Inflammatory macrophage (primary cell): ENCODE measurements at places on chromosomes 3 and 15.
A peak's percentile ranks its signal among the peaks of the same experiment; 100 is the strongest.

DNA sequence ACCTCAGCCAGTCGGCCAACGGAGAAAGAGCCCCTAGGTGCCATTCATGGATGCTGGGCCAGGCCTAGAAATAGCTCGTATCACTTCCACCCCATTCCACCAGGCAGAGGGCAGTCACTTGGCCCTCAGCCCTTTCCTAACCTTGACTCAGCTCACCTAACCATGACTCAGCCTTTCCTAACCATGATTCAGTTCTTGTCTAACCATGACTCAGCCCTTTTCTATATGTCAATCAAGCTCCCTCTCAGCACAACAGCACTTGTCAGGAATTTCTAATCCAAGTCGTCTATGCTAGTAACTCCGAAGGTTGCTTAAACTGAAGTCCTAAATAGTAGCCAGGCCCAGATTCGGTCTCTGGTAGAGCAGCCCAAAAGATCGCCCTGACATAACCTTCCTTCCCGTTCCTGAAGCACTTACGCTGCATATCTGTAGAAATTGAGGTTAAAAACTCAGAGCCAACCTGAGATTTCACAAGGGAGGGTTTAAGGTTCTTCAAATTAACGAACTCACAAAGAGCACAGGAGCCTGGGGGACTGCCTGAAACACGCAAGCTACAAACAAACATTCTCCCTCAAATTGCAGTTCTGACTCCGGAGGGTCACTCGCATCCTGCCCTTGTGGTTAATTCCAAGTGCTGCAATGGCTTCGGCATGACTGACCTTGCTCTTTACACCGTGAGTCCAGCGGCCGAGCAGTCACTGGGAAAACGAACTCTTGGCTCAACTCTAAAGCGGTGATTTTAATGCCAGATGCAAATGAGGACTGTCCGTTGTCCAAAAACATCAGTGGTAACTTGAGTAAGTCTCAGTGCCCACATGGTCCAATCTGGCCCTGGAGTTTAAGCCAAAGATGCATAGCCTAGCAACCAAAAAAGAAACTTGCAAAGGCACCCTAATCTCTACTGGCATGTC, 99.9 kb downstream of the ADAMTS17 start:
- no peak for DNase-seq

- no peak for DNase-seq
Observed at GRCh38 chr3:114566767-114567166, 272.9 kb downstream of the TIGIT start.

DNA sequence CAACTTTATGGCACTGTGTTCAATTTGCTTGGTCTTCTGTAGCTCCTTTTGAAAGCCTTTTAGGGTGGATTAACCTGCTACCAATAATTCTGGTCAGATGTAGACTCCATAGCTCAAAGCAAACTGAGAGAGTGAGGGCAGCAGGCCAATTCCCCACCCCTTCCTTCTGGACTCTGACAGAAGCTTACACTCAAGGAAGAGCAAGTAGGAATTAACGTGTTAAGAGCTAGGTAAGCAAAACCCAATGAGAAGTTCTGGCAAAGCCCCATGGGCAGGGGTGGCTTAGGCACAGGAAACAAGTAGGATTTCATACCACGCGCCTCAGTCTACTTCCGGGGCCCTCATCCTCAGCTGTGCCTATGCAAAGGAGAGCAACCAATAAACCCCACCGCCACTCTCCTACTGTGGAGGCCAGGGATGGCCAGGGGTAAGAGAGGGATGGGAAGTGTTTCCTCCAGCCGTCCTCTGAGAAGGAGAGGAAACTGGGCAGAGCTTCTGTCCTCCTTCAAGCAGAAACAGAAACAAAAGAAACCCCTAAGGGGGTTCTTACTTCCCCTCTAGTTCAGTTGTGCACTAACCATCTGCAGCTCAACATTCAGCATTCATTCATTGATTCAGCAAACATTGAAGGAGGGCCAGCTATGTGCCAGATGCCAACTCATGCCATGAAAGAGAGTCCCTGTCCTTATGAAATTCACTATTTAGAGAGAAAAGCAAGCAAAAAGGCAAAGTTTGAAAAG, 12.6 kb downstream of the CCR5 start:
- no peak for DNase-seq

DNA sequence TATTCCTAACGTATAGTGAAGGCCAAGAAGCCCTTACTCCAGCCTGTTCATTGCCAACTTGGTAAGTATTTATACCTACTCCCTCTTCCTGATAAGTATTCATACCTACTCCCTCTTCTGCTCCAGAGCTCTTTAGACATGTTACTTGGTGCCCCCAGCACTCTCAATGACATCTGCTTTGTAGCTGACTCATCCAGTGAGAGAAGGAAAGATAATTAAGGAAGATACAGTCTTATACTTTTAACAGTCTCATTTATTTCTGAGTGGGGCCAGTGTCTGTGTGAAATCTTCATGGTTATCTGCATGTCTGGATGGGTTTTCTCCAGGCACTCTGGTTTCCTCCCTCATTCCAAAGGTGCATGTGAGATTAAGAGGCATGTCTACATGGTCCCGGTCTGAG, 698.7 kb downstream of the FHIT start:
- no peak for DNase-seq

DNA sequence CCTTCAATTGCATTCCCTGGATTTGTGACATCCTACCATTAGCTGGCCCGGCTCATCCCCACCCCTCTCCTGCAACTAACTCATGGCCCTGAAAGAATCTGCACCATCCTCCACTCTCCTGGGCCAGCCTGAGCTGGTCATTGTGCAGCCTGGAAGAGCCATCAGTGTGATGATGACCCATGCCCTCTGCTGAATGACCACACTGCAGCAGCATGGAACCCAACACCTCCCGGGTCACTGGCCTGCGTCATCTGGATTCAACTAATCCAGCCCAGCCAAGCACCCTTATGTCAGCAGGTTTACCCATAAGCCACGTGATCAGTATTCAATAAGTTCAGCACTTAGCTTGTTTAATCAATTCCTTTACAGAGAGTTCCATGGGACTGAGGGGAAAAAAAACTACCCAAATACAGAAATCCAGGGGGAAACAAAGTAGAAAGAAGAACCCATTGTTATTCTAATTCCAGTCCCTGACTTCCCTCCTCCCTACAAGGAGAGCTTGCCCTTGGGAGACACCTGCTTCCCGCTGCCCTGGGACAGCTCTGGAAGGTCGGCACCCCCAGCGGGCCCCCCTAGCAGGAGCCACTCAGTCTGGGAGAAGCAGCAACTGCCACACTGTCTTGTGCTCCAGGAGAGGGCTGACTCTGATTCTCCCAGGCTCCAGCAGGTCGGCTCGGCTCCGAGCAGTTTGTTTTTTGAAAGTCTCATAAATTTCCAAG, 309.1 kb upstream of the TLE3 start:
- no peak for DNase-seq

DNA sequence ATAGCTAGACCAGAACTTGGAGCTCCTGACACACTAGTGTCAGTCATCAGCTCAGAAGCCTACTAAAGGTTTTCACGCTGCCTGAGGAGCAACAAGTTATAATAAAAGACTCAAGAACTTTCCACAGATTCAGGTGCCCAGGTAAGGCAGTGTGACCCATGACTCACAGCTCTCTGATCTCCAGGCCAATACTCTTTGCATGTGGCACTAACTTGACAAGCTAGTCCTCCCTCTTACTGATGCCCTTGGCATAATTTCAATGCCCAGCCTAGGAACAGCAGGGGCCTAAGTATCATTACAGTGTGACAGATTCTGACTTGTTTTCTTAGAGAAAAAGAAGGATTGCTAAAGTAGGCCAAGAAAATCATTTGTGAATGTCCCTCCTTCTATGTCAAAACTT, 38.4 kb downstream of the MEIS2 start:
- no peak for DNase-seq

DNA sequence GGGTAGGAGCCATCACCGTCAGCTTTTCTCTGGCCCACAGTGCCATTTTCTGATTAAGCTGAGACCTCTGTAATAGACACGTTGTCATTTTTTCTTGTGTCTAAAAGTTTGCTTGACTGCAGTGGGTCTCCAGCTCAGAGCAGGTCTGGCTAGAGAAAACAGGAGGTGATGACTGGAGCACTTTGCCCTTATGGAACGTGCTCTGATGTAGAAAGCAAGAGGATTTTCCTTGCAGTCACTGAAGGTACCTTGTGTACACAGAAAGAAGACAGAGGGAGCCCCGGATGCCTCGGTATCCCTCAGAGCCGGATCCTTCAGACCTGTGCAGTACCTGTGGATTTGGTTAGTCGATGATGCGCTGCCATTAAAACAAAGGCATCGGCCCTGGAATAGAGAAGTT, 76.2 kb downstream of the IGF1R start:
- DNase-seq = no peak

GRCh38 chr3:127805026-127805753, 17.1 kb downstream of the MGLL start:
- no peak for DNase-seq

- peak; percentile 2 for DNase-seq
Observed at GRCh38 chr15:55420171-55420866, 12.0 kb downstream of the PIERCE2 start.

- no peak for DNase-seq
Observed at GRCh38 chr15:36877294-36877693, 223.1 kb downstream of the MEIS2 start.

GRCh38 chr3:49166752-49167556, 823 bp upstream of the CCDC71 start:
- DNase-seq = no peak

DNA sequence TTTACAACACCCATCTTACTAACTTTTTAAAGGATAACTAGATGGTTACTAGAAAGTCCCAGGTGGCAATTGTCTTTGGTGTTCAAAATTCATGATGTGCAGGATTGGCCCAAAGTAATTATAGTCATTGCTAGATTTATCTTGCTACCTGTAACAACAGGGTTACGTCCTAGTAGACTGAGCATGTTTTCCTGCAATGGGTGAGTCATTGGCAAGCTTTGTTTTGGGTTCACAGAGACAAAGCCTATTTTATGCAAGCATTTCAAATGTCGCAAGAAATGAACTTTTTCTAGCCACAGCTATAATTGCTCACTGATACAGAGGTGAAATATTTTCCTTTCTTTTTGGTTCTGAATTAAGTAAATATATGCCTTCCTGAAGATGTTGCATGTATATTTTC, 267.6 kb downstream of the AGBL1 start:
- no peak for DNase-seq

GRCh38 chr3:37753428-37753827, 108.3 kb upstream of the CTDSPL start:
- DNase-seq = no peak

DNA sequence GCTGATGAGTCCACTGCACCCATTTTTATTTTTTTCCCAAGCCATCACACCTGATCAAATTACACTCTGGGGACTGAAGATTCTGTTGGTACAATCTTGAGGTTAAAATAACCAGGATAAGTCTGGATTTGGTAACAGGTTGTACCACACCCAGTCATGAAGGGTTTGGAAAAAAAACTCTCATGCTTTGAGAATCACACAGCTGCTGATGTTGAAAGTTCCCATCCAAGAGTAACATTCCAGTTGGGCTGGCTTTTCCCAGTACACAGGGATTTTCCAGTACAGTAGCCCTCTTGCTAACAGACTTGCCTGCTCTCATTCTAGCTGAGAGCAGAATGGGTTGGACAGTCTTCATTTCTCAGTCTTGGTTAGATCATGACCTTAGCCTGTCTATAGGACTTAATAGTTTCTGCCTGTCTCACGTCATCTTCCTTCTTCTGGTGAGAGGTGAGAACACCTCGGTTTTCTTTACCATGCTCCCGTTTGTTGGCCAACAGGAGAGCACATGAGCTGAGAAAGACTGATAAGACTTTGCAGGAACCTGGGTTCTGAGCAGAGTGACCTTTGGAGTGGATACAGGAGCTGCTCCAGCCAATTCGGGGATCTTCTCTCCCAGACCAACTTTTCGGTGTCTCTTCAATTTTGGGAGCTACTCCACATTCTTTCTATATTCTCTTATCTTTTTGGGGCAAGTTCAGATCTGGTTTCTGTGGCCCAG, 300.1 kb upstream of the LYSMD4 start:
- no peak for DNase-seq
